CD4-positive, alpha-beta T cell treated with Interferon alpha-2 for 1 hour (primary cell): ENCODE measurements at places on chromosomes 3 and 15.

- DNase-seq, result no peak
These were observed 533.1 kb downstream of the TBL1XR1 start for GRCh38 chr3:176663837-176664831.

DNA sequence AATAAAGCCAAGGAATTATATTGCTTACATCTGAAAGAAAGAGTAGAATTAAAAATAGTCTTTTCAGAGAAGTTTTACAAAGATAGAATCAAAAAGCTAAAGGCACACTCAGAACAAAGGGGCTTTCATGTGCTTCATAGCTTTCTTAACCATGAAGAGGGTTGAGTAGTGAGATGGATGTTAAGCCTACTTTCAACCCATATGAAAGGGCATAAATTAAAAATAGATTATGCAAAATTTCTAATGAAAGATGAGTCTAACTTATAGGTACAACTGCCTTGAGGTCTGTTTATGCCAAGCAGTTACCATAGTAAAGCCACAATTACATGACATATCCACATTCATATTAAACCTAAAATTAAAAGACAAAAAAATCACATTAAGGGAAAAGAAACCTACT lies 223.3 kb upstream of the ARHGEF26 start:
- DNase-seq, result no peak

DNA sequence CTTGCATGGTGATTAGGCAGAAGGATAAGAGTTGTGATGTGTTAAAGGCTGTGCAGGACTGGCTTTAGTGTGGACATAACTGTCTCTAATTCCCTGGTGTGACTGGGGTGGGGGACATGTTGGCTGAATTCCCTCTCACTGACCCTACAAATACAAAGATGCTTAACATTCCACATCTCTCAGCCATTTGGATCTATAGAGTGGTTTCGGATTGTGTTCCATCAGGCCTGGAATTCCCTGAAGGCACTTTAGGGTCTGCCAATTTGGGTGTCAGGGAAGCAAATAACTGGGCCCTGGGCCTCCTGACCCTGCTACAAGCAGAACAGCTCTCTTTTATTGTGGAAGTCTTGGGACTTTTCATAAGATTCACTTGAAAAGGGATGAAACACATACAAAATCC lies 56.2 kb downstream of the ARHGEF26 start:
- no peak for DNase-seq

DNA sequence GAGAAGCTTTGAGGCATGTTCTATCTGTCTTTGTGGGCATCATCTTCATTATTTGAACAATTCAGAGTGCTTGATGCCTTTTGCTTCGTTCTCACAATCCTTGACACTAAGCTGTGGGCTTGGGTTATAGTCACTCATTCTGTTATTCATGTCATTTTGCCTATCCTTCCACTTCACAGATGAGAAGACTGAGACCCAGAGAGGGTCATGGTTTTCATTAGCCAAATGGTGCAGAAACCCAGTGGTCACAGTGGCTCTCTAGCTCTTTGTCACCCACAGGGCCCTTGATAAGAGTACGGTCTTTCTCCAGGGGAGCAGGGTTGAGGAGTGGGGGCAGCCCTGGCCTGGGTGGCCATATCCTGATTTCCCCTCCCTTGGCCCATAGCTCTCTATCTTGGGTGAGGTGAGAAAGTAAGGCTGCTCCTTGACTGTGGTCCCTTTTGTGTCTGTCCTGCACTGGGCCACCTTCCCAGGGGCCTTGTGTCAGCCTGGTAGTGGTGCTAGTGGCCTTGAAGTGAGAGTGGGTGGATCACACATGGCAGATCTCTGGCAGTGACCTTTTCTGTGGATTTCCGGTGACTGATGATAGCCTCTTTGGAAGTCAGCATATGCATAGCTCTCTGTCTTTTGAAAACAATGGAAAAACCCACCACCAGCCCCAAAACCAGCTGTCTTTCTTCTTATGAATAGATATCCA lies 130.1 kb downstream of the IGF1R start:
- DNase-seq, result no peak

DNA sequence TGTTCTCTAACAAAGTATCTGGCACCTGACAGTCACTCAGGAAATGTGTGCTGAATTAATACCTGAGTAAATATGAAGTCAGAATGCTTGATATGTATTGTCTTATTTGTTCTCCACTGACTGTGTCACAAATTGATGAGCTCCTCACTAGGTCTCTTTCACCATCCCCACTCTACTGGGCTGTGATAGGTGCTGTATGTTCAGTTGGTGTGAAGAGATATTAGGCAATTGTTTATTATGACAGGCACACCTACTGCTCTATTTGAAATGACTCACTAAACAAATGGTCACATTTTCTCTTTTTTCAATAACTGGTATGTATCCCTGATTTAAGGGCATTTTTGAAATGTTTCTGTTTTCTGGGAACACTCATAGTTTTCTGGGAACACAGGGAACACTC lies 25.2 kb upstream of the CCDC39 start:
- DNase-seq, result no peak

DNA sequence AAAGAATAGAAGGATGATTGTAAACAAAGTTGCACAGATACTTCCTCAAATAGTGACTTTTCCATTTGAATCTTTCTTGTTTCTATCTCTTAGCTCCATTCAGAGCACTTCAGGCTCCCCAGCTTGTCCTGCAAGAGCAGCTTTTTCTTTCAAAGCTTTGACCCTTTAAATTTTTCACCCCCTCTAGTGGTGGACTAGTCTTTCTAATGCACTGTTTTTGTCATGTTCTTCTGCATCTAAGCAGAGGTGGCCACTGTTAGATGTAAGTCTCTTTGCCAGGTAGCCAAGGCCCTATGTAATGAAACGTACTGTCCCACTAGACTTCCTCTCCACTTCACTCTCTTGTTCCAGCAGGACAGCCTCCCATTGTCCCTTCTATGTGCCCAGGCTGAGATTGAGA lies 74.0 kb upstream of the MANF start:
- DNase-seq, result no peak

DNA sequence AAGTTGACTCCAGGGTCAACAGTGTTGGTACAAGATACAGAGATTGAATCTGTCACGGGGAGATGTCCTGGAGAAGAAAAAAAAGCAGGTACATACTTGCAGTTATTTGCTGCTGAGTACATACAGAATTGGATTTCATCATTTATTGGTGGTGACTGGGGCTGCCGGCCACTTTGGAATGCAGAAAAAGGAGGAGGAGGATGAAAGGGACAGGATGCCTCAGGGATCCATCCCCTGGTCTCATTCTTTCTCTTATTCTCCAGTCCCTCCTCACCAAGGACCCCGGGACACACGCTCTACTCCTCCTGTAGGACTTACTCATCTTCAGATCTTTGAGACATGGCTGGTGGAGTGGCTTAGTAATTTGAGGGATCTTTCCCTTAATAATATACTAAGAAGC lies 30.0 kb upstream of the MEIS2 start:
- no peak for DNase-seq
